NCI-H526 (cell line): ENCODE measurements at places on chromosomes 5 and 9.

DNA sequence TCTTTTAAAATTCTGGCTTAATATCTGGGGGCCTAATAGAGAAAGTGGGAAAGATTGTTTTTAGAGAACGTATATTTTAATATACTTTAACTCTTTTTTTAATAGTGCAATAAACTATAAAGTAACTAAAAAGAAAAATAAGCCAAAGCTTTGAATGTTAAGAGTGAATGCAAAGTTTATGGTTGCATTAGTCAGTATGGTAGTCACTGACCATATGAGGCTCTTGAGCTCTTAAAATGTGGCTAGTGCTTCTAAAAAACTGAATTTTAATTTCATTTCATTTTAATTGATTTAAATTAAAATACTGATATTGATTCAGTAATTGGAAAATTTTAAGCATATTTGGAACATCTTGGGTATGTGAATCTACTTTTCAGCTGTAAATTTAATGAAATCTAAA is 310.7 kb downstream of the PJA2 start:
- DNase-seq = no peak

- DNase-seq = no peak
Observed at GRCh38 chr5:66186108-66186507, 42.0 kb downstream of the SREK1 start.

DNA sequence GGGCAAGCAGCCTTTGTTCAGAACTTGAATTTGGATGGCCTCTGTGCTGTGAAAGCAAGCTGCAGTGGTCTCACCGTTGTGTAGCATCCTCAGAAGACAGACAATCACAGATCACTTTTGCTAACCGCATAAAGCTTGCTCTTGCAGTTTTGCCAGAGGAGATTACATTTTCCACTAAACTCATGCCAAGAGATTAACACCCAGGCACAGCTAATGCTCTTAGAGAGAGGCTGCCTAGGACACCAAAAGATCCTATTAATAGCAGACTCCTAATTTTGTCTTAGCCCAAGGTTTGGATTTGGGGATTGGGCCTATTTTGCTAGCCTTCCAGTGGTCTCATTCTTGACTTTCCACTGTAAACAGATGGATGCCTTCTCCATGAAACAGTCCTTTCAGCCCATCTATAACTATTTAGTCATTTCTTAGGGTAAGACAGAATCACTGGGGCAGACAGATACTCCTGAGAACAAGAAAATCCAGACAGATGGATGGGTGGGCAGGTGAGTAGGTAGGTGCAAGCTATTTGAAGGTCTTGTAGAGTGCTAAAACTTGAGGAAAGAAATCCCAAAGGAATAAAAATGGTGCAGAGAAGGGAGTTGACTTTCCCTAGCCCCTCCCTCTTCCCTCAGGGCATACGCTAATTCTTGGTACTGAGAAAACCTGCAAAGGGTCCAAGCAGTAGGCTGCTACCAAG is 506.2 kb downstream of the SPOCK1 start:
- no peak for DNase-seq

GRCh38 chr9:121852651-121853616 is 201.5 kb downstream of the DAB2IP start:
- DNase-seq = no peak

DNA sequence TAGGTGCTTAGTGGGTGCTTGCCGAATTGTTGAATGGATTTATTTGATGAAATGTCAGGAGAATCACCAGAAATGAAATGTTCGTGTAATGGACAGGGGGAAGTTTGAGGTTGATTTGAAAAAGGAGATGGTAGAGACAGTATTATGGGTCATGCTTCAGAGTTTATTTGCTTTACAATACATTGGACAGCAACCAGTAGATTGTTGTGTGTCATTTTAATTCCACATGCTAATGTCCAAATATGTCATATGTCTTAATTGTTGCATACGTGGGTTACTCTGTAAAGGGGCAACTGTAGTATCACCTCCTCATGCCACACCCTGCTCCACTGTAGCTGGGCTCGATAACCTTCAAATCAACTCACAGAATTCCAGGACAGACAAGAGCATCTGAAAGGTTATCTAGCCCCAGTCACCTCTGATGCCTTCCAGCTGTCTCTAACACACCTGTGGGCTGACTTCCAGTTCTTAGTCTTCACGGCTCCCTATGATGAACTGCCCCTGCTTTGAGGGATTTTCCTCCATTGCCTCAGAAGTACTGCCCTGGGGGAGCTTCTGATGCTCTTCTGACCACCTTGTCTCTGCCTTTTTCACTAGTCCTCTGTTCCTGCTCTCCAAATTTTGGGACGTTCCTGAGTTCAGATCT is 1.7 kb downstream of the PDCD1LG2 start:
- no peak for DNase-seq

- DNase-seq = no peak
Observed at GRCh38 chr5:25851301-25851700, 1187.1 kb downstream of the CDH9 start.

- no peak for DNase-seq
Observed at GRCh38 chr9:76562511-76562911, 103.5 kb downstream of the GCNT1 start.

- peak; percentile 57 for DNase-seq
Observed at GRCh38 chr9:81627481-81627880, 61.9 kb downstream of the TLE1 start.

- DNase-seq = no peak
Observed at GRCh38 chr5:44935262-44935661, 126.5 kb downstream of the MRPS30 start.

GRCh38 chr5:151214614-151215545 is 9.0 kb downstream of the CCDC69 start:
- no peak for DNase-seq

DNA sequence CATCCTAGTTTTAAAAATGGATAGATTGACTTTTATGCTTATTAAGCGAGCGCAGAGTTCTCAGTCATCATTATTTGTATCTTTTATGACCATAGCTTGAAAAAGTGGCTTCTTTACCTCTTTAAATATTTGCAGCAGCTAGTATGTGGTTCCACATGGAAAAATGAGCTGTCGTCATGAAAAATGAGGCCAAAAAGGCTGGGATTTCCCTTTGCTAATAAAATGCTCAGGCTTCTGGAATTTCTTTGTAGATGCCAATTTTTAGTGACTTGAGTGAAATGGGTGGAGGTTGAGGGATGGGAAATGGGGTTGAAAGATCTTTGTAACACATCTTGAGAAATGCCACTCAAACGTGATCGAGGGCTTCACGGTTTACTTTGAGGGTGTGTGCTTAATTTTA is 35.2 kb downstream of the RAI14 start:
- no peak for DNase-seq

DNA sequence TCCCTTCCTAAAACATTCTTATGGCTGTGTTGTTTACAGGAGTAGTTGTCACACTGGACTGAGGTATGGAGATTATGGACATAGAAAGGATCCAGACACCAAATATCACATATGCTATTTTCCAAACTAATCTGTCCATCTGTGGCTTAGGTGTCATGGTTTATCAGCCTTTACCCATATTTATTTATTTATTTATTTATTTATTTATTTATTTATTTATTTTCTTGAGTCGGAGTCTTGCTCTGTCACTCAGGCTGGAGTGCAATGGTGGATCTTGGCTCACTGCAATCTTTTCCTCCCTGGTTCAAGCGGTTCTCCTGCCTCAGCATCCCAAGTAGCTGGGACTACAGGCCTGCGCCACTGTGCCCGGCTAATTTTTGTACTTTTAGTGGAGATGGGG is 1103.1 kb downstream of the MAT2B start:
- DNase-seq = no peak

DNA sequence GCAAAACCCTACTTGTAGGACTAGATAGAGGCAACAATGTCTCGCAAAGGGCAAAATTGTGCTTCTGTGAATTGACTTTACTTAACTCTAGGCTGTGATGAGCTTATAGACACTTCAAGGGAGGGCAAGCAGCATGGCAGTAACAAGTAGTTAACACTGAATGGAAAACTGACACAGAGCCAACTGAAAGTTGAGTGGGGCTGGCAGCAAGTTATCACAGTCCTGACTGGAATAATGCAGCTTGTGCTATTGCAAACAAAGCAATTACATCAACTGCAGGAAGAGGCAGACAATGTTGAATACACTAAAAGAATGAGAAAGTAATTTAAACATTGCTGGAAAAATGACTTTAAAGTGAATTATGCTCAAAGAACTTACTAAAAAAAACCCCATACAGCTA is 62.2 kb downstream of the RNF38 start:
- no peak for DNase-seq

GRCh38 chr9:34884747-34885189 is 73.3 kb upstream of the PHF24 start:
- no peak for DNase-seq

DNA sequence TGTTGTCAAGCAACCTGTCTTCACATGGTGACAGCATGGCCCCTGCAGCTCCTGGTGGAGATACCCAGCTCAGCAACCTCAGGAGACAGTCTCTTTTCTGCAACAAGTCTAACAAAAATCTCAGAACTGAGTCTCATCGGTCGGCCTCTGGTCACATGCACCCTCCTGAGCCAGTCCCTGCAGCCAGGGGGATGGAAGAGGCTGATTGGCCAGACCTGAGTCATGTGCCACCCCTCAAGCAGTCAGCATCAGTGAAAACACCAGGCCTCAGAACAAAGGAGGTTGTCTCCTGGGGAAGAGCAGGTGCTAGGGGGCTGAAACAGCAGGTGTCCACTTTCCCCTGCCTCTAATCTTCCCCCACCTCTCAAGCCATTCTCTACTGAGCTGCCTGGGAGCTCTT is 54.4 kb downstream of the SMIM23 start:
- no peak for DNase-seq

GRCh38 chr9:32589083-32589723 is 16.2 kb upstream of the NDUFB6 start:
- DNase-seq = peak; percentile 69

DNA sequence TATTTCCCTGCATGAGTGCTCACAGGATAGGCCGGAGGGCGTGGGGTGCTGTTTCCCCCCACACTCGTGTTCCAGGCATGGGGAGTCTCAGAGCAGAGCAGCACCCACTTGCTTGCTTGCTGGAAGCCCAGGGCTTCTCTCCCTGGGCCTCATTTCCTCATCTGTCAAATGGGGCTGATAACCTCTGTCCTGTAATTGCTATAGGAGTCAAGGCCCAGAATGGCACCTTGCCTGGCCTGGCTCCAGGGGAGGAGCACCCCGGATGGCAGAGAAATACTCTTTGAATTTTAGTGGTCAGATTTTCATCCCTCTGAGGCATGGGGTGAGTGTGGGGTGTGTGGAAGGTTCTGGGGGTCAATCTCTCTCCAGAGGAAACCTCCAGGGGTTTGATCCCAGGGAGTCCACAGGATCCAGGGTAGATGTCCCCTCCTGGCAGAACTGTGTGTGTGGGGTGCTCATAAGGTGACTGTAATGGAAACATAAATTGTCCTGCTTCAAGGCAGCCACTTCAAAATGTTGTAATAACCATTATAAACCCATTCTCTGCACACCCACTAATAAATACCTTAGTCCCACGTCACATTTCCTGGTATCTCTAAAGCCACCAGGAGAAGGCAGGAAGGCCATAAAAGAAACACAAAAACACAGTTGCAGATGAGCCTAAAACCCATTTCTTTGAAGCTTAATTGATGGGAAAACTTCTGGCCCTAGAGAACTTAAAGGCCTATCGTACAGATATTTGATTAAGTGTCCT is 272.2 kb downstream of the FSTL4 start:
- DNase-seq = no peak

- no peak for DNase-seq
Observed at GRCh38 chr5:22986281-22986680, 133.1 kb upstream of the CDH12 start.

GRCh38 chr5:14286574-14287421 is 143.7 kb downstream of the TRIO start:
- no peak for DNase-seq

- no peak for DNase-seq
Observed at GRCh38 chr5:59893429-59894227, at the start of gene PDE4D. Gene PDE4D, minus strand, starts transcription at chr5:59893726.

DNA sequence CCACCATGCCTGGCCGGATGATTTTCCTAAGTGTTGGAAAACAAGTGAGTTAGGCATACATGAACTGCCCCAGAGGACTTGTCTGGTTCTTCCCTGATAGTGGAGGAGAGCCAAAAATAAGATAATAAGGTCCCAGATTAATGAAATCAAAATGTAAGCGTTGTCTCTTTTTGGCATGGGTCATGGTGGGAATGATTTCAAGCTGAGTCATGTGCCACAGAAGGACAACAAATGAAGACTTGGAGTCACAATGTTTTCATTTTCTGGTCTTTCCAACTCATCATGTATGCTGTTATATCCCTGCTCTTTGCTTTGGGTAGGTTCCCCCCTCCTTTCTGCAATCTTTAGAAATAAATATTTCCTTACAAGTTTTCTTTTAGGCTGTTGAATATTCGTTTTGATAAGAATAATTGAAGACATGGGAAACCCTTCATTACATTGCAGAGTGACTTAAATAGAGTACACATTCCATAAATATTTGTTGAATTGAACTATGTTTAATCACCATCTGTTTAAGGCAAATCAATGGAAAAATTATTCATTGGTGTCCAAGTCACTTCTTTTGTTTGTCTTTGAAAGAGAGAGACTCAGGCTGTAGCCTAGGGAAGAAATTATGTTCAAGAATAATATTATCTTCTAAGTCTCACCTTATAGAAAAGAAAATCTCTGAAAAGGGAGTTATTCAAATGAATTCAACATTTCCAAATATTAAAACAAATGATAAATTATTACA is 196.3 kb downstream of the CSNK1G3 start:
- DNase-seq = no peak

DNA sequence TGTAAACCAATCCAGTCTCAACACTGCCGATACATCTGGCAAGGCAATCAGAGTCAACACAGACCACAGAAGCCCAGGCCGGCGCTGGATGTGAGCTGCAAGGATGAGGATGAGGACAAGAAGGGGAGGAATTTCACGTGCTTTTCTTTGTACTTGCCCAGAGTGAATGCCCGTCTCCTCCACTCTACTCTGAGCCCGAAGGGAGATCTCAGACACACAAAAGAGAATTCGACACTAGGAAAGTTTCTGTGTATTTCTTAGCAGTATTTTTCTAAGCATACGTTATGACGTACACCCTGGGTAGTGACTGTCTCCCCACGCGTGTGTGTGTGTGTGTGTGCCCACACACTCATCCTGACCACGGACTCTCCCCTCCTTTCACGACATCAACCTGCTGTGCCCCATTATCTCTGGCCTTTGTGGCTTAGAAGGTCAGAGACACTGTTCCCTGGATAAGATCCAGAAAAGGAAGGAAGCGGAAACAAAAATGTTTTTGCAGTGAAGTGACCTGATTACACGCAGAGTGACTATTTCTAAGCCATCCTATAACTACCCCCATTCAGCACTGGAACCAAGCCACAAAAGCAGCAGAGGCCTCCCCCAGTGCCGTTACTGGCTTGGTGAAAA is 227.3 kb upstream of the DAPK1 start:
- no peak for DNase-seq

- DNase-seq = no peak
Observed at GRCh38 chr9:109010746-109011145, 2.6 kb downstream of the CTNNAL1 start.

DNA sequence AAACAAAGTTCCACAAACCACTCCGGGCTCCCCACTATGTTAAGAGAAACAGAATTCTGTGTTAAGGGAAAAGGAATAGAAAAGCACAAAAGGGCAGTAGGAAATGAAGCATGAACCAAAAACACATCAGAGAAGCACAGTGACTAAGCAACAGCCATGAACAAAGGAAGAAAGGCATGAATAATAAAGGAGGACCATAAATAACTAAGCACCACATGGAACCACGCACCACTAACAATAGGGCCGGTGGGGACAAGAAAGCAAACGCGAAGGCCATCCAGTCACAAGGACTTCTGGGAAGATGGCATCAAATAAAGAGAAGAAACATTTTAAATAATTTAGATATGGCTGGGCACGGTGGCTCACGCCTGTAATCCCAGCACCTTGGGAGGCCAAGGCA is 18.0 kb downstream of the PRUNE2 start:
- no peak for DNase-seq

- DNase-seq = no peak
Observed at GRCh38 chr9:98484162-98484561, 224.6 kb downstream of the GABBR2 start.
